ENCODE measurements at places on chromosomes 4 and X.
A peak's percentile ranks its signal among the peaks of the same experiment; 100 is the strongest.

DNA sequence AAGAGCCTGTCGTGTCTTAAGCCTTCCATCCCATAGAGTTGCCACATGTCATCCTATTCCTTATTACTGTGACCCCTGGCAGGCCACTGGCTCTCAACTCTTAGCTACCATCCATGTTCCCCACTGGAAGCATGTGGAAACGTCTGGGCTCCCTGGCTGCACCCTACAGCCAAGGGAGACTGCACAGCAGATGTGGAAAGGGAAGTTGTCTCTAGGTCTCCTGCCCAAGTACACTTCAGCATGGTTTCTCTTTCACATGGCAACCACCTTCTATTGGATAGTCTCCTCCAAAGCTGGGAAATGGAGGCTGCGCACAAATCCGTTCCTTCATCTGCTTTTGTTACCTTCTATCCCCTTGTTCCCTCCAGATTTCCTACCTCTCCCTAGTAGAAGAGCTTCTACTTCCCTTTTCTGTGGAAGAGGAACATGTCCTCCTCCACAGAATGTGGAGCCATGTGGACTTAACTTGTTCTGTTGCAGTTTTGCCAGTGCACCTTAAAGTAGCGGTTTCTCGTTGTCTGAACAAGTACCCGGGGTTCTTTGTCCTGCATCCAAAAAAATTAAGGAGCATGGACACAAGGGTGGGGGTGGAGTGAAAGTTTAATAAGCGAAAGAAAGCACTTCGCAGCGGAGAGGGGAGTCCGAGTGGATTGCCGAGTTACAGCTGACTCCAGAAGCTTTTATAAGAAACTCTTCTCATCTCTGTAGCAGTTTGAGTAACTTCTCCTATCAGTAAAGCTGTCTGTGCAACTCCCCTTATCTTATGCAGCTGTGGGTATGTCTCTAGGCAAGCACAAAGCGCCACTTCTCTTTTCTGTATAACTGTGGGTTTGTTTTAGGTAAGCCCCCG lies 52.5 kb downstream of the HMGB2 start:
- DNase-seq: no peak

- DNase-seq: no peak
Measured at GRCh38 chrX:17923546-17923945, 62.4 kb upstream of the RAI2 start.

- no peak for DNase-seq
Measured at GRCh38 chrX:66130469-66130868, 33.6 kb upstream of the HEPH start.

- DNase-seq: no peak
Measured at GRCh38 chrX:72347366-72347765, 41.7 kb upstream of the CITED1 start.

- DNase-seq: no peak
Measured at GRCh38 chr4:133493776-133494175, 344.7 kb downstream of the PCDH10 start.

- DNase-seq: no peak
Measured at GRCh38 chr4:2135083-2135482, 76.0 kb downstream of the NAT8L start.

GRCh38 chrX:39595977-39596376 lies 501.8 kb downstream of the BCOR start:
- no peak for DNase-seq

GRCh38 chr4:23422878-23423277 lies 467.0 kb downstream of the PPARGC1A start:
- DNase-seq: no peak

DNA sequence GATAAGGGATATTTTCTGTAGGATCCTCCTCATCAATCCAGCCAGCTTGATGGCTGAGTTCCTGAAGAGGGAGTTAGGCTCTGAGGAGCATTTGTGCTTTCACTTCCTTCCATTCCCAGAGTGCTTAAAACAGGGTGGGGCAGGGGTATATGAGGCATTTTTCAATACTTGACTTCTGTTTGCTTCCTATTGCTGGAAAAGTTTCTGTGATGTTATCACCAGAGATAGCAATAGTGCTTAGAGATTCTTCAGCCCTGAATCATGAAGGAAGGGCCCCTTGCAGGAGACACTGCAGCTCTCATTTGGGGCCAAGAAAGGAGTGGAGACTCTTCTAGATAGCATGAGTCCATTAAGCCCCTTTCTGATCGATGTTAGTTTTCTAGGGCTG lies 166.7 kb upstream of the RPS6KA3 start:
- DNase-seq: no peak

GRCh38 chr4:140308366-140309123 lies 64.9 kb upstream of the SCOC start:
- no peak for DNase-seq

DNA sequence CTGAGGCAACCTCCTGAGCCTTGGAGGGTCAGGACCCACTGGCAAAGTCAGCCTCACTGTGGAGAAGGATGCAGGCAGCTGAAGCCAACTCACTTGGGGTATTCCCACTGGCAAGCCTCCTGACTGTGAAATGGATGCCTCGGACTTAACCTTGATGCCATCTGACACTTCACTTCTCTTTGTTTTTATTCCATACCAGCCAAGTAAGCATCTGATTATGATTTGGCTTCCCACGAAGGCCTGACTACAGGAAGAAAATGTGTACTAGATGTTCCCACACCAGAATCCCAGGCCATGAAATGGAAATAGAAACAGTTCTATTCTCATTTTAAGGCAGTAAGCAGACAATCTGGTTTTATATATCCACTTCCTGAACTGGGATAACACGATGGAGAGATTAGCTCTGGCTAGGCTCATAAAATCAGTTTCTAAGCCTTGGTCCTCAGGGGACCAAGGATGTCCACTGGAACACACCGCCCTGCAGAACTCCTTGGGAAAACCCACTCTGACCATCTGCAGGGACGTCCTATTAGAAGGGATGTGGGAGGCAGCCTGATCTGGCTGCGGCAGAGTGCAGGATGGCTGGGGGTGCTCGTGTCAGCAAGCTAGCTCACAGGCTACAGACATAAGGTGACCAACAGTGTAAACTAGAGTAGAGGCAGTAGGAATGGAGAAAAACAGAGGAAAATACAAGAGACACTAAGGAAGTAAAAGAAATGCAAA lies 89.3 kb downstream of the TSPAN5 start:
- DNase-seq: no peak

DNA sequence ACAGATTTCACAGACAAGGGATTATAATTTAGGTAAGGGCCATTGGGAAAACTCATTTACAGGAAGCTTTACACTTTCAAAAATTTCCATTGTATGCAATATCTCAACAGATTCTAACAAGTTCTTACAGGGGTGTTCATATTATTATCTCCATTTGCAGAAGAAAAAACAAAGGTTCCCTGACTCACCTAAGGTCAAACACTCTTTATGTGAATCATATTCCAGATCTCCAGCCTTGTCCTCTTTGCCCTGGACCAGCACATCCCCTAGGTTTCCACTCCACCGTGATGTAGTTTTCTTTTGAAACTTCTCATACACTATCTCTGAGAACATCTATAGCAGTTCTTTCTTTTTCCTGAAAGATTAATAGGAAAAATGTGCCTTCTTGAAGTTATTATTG lies 96.4 kb upstream of the HS3ST1 start:
- no peak for DNase-seq

GRCh38 chr4:48271626-48272025 lies 2.0 kb upstream of the TEC start:
- DNase-seq: no peak

GRCh38 chr4:172716291-172716690 lies 452.3 kb upstream of the GALNT7 start:
- DNase-seq: no peak

GRCh38 chrX:771536-771935 lies 140.9 kb downstream of the SHOX start:
- no peak for DNase-seq

- no peak for DNase-seq
Measured at GRCh38 chr4:121726642-121727268, 30.0 kb upstream of the ANXA5 start.

GRCh38 chrX:86103061-86103460 lies 45.2 kb upstream of the DACH2 start:
- no peak for DNase-seq

DNA sequence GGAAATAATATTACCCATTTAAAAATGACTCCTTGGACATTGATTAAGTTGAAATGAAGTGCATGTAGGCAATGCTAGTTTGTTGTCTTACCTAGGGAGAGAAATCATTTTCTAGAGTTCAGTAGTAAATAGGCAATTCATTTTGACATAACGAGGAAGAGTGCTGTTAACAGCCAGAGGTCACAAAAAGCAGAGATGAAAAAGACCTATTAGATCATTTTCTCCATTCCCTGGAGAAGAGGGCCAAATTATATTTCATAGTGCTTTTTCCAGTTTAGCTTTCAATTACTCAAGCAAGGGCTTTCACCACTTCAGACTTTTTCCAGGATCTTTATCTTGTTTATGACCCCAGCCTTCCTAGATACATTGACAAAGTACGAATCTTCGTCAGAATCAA lies 374.3 kb upstream of the GALNT7 start:
- no peak for DNase-seq

DNA sequence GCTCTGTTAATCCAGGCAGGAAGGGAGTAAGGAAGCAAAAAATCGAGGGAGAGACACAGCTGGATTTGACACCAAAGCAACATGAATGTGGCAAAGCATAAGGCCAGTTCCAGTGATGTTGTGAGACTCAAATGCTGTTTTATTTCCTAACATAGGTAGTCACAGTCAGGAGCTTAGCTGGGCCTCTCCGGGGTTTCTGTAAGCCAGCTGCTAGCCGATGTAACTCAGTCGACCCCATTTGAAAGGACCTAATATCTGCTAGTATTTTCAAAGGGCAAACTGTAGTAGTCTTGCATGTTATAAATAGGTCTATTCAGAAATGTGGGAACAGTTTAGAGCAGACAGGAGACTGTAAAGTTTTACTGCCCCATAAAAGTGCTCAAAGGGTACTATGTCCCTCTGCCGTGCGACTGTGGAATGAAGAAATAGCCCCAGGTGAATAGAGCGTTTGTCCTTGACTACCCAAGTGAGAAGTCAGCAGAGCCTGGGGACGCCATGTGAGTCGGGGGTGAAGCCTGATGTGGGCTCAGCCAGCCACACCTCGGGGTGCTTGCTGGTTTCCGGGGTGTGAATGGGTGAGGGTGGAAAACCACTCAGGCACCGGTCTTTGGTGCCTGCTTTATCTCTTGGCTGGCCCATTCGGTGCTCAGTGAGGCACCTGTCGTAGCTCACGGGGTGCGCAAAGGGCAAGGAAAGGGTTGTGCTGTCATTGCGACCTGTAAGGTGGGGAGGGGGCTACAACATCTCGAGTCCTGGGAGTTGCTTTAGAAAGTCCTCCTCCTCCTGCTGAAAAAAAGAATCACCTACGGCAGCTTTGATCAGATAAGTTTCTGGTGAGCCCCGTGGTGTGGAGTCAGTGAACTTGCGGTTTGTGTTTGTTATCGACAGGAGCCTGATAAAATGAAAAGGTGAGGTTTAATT lies 745 bp downstream of the TRIM2 start:
- DNase-seq: peak; percentile 20

GRCh38 chrX:48998391-48998790 lies 3.7 kb downstream of the GRIPAP1 start:
- DNase-seq: no peak

- no peak for DNase-seq
Measured at GRCh38 chr4:79747252-79747651, 325.8 kb downstream of the ANTXR2 start.

GRCh38 chr4:141275834-141276233 lies 55.1 kb downstream of the ZNF330 start:
- no peak for DNase-seq

DNA sequence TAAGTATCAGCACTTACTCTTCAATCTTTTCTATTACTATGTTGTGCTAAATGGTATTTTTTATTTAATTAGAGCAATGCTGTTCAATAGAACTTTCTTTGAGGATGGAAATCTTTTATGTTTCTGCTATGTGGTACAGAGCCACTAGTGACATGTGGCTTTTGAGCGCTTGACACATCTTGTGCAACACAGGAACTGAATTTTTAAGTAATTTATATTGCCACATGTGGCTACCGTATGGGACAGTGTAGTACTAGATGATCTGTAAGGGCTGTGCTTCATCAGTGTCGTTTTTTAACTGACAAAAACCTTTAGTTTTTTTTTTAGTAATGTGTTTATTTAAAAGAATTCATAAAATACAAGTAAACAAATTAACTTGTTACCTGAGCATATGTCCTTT lies 22.4 kb downstream of the HPRT1 start:
- DNase-seq: no peak

- DNase-seq: no peak
Measured at GRCh38 chr4:19924761-19925160, 326.9 kb upstream of the SLIT2 start.

DNA sequence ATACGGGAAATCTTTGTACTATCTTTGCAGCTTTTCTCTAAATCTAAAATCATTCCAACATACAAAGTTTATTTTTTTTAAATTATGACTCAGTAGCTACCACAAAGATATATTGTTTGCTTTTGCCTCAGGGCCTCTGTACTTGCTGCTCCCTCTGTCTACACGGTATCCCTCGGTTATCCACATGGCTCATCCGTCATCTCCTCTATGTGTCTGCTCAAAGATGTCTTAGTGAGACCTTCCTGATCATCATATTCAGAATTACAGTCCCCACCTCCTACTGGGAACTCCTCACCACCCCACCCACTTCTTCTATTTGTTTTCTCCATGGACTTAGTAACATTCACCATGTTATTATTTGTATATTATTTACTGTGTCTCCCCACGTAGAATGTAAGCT lies 107.8 kb downstream of the PARM1 start:
- DNase-seq: no peak

DNA sequence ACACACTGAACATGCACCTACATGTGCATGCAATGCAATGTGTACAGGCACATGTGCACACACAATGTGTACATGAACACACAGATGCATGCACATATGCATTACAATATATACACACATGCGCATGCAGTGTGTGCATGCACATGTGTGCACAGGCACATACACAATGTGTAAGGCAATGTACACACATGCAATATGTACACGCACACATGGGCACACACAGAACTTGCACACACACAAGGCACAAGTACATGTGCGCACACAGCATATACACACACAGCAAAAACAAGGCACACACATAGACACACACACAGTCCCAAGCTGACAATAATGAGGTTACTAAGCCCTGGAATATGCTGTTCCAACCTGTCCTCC lies 76.3 kb downstream of the EVC2 start:
- DNase-seq: no peak

DNA sequence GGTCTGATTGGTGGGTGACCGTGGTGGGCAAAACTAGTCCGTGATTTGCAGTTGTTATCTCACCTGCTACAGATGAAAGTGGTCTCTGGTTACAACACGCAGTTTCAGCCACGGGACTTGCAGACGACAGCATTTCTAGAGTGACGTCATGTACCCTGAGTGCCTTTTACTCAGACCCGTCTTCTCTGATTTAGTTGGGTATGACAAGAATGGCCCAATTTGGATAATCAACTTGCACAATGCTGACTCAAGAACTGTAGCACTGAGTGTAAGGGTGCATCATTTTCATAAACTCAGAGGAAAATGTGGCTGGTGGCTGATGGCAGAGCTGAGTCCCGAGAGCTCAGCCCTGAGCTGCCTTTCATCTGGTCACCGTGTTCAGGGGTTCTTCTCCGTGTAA lies 281.4 kb upstream of the FRG1 start:
- DNase-seq: no peak

Data from stimulated activated CD4-positive, alpha-beta T cell treated with anti-CD3 and anti-CD28 coated beads, Interleukin-4, amount 100 ng/mL, for 24 hours (primary cell).